CD4-positive, alpha-beta T cell treated with Interleukin-15 for 4 hours (primary cell): ENCODE measurements at places on chromosomes 12 and 14.

GRCh38 chr14:99119554-99120525, 152.2 kb downstream of the BCL11B start:
- DNase-seq: no peak

GRCh38 chr12:83826112-83826511, 1086.5 kb downstream of the SLC6A15 start:
- no peak for DNase-seq

DNA sequence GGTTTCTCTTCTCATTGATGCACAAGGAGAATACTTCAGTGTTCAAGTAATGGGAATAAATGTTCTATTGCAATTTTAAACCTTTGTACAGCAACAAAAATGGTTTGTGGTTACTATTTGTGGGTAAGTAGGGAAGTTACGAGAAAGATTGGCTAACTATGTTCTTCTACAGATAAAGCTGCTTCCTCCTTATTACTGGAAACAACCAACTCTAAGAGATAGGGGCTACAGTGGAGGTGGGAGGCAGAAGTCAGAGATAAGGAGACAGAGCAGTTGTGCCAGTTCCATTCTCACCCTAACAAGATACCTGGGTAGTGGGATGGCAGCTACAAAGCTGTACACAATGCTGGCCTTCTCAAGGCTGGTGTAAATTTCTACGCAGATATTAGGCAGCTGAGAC, 16.2 kb downstream of the NOXRED1 start:
- no peak for DNase-seq

GRCh38 chr12:79925492-79925891, 9.4 kb downstream of the PPP1R12A start:
- no peak for DNase-seq

DNA sequence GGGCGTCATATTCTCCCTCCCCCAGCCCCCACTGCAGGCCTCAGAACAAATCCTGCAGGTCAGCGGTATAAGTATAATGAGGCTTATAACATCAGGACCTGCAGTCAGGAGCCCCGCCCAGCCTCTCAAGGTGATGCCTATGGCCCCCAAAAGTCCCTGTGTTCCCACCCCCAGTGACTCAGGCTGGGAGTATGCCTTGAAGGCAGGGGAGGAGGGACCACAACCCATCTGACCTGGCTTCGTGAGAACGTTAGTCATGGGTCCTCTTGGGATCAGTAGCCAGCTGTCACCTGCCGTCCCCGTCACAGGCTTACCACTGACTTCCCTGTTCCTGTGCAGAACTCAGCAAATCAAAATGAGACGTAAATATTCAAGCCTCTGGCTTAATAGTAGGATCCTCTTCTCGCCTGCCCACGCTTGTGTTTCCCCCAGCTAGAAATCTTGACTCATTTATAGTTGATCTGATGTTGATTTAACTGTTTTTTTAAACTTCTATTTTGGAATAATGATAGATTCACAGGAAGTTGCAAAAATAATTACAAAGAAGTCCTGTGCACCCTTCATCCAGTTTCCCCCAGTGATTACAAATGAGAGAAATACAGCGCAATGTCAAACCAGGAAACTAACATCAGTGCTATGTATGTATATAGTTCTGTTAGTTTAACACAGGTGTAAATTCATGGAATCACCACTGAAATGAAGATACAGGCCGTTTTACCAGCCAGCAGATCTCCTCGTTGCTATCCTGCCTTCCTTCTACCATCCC, 107.5 kb downstream of the ADGRD1 start:
- DNase-seq: no peak

DNA sequence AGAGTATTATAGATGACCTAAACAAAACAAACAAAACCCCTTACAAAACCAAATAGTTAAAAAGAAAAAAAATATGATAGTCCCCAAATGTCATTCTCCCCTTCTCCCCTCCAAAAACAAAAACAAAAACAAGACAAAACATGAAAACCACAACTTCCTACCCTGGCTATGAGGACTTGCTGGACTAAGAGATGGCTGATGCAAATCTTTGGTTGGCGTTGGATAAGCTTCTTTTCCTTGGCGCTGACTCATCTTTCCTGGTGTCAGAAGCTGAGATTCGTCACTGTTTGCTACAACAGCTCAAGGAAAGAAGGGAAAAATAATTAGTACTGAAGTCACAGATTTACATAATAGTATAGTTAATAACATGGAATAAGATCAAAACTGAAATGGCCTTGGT, 102.5 kb upstream of the BBS10 start:
- no peak for DNase-seq

DNA sequence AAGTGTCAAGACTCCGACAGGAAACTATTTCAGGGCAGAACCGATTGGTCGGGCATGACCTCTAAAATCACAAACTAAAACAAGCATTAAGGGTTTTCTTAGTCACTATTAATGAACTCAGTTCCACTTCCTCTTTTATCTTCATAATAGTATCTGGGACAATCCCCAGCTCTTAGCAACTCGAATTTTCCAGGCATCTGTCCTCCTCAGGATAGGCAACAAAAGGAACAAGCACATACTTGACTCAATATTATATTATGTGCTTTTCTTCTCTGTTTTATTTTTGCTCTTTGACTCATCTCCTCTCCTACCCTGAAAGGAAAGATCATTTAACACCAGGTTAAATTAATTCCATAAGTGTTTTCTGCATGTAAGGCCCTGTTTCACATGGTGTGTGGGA, 638.3 kb upstream of the TBX3 start:
- no peak for DNase-seq
